ENCODE measurements at places on chromosomes 7 and 10. TPM values are rescaled to one million over a fixed set of nuclear protein-coding genes. Genes with fewer than 3 reads are reported as not detected.

CRYGN gene
- total RNA-seq, result not detected

ZPBP gene
- not detected for total RNA-seq

ABCA13 gene
- total RNA-seq, result not detected

EGR2 gene
- 0.37 TPM for total RNA-seq

NKX2-3 gene
- total RNA-seq, result not detected

Measured in dermis blood vessel endothelial cell (primary cell).